ENCODE measurements at places on chromosomes 5 and 9.

DNA sequence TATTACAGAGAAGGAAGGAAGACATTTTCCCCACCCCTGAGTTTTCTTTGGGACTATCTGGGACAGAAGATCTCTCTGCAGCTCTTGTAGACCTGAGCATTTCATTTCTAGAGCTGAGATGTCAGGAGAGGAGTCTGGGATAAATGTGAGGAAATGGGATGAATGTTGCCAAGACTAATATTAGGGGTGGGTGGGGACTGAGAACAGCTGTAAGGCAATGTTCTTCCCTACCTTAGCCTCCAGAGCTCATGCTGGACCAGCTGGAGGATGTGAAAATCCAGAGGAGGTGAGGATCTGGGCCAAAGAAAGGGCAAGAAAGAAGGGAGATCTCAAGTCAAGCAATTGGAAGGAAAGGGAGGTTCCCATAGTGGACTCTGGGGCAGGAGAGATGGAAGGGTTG, 23.1 kb upstream of the FOXD1 start:
- no peak for DNase-seq

GRCh38 chr5:179348843-179349242, 3.6 kb upstream of the ADAMTS2 start:
- peak; percentile 43 for DNase-seq

GRCh38 chr5:140785905-140786686, at the start of gene PCDHA1:
PCDHA1 (plus strand) TSS chr5:140786140.
- peak; percentile 47 for DNase-seq

DNA sequence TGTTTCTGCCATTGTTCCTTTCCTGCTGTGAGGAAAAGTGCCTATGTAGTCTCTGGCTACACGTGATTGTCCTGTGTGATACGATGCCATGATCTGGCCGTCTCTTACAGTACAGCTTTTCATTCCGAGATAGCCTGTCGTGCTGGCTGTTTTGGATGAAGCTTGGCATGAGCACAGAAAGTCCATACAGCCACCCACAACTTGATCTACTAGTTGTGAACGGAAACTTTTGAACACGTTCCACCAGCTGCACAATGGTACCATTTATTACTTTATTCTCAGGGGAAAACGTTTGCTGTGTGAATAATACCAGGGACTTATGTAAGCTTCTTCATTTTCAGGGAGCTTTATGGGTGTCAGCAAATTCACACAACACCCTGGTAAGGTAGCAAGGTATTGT, 217.6 kb upstream of the ANKRD55 start:
- no peak for DNase-seq

GRCh38 chr9:8491563-8491962, 692.0 kb upstream of the DMAC1 start:
- DNase-seq = no peak

- DNase-seq = no peak
Measured at GRCh38 chr5:53029608-53030007, 40.5 kb downstream of the ITGA2 start.

DNA sequence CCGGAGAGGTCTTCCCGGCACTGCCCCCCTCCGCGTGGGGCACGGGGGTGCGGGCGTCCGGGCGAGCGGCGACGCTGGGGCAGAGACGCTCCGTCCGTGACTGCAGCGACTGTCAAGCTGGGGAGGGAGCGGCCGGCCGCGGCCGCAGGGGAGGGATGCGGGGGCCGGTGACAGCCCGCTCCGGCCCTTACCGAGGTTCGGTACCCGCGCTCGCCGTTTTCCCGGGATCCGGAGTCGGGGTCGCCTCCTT, 400 bp downstream of the KDM4C start:
- DNase-seq = no peak

- no peak for DNase-seq
Measured at GRCh38 chr9:5879419-5880181, 11.1 kb upstream of the MLANA start.

DNA sequence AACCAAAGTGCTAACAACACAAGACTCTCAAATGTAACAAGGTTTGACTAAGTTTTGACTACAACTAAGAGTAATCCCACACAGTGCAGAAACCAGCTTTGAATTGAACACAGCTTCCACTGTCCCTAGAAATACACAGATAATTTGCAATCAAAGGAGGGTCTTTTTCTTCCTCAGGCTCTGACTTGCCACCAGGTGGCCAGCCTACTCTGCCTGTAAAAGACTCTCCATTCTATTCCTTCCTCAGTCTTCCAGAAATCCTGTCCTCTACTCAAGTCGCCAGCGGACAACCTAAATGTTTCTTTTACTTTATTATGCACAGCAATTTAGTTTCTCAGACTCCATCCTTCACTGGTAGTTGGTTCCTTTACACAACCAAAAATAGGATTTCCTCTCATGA, 32.2 kb upstream of the MCTP1 start:
- no peak for DNase-seq

- DNase-seq = no peak
Measured at GRCh38 chr9:127983847-127984289, 3.1 kb upstream of the EEIG1 start.

GRCh38 chr5:98106116-98107031, 667.1 kb upstream of the RGMB start:
- no peak for DNase-seq

DNA sequence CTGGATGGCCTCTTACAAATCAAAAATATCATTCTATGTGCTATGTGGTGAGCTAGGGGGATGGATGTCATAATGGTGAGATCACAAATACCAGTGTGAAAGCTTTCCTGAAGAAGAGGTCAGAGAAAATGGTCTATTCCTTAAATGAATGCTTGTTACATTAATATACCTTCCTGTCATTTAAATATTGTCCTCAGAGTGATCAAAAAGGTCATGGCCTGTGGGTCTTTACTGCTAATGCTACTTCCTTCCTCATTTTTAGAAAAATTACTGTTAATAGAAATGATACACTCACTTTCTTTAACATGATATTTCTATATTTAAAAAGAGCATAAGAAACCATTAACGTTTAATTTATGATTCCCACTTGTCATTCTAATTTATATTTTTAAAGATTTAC, 9.7 kb downstream of the OMD start:
- no peak for DNase-seq

DNA sequence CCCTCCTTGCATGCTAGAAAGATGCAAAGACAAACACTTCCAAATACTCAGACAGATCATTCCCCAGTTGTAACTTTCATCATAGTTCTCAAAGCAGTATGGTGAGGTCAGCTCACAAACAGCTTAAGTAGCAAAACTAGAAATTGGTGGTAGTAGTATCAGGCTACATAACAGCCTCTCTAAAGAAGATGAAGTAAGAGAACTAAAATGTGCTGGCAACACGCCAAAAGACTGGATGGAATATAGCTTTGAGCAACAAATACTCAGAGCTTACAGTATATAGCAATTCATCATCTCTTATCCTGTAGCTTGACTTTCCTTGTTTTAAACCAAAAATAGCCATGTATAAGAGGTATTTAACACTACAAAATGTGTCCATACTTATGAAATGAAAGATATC, 7.5 kb downstream of the PFDN1 start:
- DNase-seq = peak; percentile 40
